ENCODE measurements at places on chromosomes 1 and 21.

DNA sequence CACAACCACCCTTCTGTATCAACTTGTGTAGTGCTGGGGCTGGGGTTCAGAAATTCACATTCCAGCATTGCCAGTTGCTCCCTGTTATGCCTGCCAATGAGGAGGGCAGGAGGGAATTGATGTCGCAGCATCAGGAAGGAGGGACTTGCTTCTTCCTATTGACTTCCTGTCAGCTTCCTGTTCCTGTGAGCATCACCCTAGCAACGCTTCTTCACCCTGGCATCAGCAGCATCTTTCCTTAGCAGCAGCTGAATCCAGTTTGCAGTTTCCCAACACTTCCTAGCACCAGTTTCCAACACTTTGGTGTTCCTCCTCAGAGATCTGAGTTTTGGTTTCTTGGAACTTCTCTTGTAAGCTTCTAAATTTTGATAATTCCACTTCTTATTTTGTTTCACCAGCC lies 8.9 kb upstream of the TRIM62 start:
- DNase-seq = no peak

DNA sequence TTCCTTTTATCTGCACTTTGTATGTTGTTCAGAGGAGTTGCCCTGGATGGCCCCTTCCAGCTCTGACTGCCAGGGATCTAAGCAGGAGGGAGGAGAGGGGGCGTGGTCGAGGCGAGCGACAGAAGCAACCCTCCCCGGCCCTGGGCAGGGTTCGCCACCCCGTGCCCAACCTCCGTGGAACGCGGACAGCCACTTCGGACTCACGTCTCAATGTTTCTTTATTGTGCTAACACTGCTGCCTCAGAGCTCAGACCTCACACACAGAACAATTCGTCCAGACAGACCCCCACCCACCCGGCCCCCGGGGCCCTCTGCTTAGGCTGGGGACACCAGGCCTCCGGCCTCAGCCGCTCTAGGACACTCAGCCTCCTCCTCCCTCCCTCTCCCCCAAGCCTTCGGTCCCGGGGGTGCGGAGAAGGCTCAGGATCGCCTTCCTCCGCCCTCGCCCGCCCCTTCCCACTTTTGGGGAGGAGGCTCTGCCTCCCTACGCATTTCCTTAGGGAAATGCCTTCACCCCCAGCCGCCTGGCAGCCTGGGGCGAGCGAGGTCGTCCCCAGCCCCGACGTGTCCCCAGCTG lies 8.3 kb downstream of the VSIG8 start:
- DNase-seq = peak; percentile 95

DNA sequence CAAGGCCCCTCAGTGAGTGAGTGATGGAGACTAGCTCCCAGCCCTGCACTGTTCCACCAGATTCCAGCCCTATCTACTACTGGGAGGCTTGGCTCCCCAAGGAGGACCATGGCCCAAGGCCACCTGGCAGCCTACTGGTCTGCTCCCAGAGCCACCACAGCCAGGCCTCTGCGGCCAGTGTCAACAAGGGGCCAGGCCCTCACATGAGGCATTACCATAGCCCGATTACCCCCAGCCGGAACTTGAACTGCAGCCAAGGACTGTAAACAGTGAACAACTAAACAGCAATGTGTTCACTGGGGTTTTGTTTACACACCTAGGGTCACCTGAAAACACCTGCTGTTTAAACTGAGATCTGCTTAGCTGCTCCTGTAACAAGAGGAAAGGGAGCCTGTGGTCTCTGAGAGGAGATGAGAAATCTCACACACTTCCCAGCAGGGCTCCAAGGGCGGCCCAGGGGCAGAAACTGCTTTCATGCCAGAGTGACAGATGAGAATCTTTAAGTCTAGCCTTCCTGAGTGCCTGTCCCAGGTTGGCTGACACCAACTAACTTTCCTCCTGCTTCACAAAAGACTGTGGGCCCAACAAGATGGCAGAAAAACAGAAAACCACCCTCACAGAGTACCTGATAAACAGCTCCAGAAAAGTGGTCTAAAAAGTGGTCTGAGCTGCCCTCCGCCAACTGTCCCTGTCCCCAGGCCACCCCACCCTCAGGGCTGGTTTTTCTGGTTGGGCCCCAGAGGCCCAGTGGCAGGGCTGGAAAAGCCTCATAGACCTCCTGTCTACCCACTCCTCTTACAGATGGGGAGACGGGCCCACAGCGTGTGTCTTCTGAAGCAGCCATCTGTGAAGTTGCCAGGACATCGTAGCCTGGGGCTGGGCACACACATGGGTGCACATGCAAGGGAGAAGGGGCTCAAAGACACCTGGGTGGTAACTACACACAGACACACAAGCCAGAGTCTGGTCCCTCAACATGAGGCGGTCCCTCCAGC lies 28.8 kb downstream of the MEF2D start:
- DNase-seq = no peak

DNA sequence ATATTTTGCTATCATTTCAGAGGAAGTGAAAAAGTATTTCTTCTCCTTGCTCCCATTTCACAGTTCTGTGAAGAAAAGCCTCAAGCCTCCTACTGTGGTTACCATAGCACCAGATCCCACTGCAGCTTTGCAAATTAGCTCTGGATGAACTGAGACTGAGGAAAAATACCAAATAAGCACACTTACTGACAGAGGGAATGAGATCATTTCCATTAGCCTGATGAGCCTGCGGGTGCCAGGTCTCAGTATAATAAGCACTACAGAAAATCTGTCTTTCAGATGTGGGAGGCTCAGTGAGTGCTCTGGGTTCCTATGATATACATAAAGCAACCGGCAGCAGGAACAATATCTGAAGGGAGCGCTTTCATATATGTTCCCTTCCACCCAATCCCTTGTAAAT lies 21.4 kb downstream of the XKR8 start:
- no peak for DNase-seq

DNA sequence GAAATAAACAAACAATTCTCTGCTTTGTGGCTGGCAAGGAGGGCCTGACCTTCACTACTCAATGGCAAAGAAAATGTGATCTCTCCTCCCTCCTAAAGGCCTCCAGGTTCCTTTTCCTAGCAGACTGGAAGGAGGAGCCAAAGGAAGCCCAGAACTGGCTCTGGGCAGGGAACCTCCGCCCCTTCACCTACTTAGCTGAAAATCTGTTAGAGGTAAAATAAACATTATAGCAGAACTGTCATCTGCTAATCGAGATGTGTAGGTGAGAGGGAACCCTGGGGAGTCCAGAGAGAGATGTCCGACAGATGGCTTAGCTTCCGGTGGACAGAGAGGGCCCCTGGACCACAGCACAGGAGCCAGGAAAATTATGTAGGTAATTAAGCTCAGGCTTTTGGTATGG lies 75.2 kb upstream of the KCNA3 start:
- DNase-seq = no peak

DNA sequence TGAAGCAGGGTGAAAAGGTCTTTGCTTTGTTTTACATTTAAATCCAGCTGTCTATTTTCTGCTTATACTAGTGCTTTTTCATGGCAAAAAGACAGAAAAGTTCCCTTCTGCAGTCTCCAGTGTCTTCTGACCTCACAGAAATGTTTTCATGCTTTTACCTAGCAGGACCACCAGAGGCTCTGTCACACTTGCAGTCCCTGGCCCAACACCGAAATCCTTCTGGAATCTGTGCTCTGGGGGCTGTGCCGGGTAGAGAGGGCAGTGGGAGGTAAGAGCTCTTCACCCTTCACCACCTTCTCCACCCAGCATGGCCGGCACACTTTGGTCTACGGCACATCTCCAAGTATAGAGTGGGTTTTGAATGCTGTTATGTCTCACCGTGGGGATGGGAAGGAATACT lies 20.8 kb downstream of the GNAT2 start:
- no peak for DNase-seq

GRCh38 chr1:109917768-109918606 lies 7.3 kb downstream of the CSF1 start:
- no peak for DNase-seq

GRCh38 chr21:33395891-33396331 lies 7.3 kb upstream of the IFNGR2 start:
- no peak for DNase-seq

GRCh38 chr1:198660341-198661261 lies 21.8 kb downstream of the PTPRC start:
- no peak for DNase-seq

- DNase-seq = no peak
Observed at GRCh38 chr1:147336291-147336690, 93.8 kb downstream of the CHD1L start.

DNA sequence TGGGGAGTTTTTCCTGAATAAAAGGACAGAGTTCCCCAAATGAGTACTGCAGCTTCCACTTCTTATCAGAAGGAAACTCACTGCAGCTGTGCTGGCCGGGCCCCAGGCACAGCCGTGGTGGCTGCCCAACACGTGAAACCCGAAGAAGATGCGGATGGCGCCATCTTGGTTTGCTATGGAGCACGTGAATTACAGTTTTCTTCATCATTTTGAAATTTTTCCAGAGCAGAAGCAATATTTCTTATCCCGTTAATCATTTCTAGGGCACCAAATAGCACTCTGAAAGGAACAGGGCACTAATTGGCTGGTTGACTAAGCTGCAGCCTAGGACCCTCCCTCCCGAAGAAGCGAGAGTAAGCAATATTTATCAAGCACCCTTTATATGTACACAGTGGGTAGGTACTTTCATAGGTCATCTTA lies 63.2 kb upstream of the EPS8L3 start:
- no peak for DNase-seq

DNA sequence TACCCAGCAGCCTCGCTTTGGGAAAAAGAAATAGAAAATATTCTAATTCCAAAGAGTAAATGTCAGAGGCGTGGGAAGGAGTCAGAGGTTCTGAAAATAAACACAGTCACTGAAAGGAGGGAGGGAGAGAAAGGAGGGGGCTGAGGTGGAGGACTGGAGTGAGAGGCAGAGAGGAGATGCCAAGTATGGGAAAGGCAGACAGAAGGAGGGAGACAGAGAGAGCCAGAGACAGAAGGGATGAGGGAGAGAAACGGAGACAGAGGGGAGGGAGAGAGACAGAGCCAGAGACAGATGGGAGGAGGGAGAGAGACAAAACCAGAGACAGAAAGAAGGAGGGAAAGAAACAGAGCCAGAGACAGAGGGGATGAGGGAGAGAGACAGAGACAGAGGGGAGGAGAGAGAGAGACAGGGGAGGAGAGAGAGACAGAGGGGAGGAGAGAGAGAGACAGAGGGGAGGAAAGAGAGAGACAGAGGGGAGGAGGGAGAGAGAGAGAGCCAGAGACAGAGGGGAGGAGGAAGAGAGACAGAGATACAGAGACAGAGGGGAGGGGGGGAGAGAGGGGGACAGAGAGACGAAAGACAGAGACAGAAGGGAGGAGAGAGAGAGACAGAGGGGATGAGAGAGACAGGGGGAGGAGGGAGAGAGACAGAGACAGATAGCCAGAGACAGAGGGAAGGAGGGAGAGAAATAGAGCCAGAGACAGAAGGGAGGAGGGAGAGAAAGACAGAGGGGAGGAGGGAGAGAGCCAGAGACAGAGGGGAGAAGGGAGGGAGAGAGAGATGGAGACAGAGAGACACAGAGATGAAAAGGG lies 525.5 kb downstream of the MATN1 start:
- DNase-seq = no peak

- no peak for DNase-seq
Observed at GRCh38 chr1:10961300-10961833, 51.1 kb upstream of the TARDBP start.
